ENCODE measurements at places on chromosomes 12 and 14.
A peak's percentile ranks its signal among the peaks of the same experiment; 100 is the strongest.

DNA sequence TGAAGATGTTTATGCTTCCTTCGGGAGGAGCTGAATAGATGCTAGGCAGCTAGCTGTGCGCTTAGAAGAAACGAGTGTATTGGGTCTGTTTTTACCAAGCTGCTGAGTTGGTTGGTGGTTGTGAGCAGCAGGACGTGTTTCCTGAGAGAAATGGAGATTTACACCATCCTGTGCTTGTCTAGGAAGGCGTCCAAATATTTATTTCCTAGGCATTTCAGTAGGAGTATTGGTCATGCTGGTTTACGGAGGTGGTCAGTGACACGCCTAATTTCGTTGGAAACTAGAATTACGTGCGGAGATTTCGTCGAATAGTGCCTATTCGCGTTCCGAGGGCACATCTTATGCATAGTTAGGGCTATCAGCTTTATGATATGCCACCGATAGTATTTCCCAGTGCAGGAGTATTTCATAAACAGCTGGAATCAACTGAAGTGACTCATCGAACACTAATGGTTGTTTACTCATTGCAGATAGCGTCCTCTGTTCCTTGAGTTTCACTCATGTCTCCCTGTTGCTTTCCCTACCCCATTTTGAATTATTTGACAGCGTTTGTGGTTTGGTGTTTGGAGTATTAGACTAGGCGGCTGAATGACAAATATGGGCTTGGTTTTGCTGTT is 780 bp downstream of the TBC1D15 start:
- DNase-seq, result peak; percentile 57

DNA sequence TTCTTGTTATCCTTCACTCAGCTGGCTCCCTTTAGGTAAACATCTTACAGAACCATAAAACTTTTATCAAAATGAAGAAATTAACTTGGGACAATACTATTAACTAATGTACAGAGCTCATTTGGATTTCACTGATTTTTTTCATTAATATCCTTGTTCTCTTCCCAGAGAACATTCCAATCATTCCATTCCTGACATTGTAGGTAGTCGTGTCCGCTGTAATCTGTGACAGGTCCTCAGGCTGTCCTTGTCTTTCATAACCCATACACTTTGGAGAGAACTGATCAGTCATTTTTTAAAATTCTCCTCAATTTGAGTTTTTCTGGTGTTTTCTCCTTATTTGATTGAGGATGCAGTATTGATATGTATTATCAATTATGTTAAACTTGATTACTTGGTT is 916.8 kb downstream of the GALC start:
- no peak for DNase-seq

- DNase-seq, result no peak
Observed at GRCh38 chr12:112352921-112353320, 29.3 kb downstream of the HECTD4 start.

DNA sequence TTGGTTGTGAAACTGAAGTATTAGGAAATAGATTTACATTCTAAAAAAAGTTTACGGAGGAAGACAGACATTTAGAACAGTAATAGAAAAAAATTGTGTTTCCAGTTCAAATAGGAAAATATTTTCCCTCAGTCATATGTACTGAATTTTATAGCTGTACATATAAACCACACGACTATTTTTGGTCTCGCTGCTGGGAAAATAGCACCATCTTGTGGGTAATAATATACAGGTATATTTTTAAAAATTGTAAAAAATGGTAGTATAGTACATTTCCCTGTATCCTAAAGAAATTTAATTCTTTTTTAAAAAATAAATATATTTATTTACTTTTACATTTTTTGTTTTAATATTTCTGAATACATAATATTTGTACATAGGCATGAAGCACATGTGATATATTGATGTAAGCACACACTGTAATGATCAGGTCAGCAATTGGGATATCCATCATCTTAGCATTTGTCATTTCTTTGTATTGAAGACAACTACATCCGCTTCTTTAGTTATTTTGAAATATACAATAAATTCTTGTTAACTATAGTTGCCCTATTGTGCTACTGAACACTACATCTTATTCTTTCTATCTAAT is 168.6 kb downstream of the ALX1 start:
- peak; percentile 34 for DNase-seq
